ENCODE measurements at places on chromosomes 1 and 21.

DNA sequence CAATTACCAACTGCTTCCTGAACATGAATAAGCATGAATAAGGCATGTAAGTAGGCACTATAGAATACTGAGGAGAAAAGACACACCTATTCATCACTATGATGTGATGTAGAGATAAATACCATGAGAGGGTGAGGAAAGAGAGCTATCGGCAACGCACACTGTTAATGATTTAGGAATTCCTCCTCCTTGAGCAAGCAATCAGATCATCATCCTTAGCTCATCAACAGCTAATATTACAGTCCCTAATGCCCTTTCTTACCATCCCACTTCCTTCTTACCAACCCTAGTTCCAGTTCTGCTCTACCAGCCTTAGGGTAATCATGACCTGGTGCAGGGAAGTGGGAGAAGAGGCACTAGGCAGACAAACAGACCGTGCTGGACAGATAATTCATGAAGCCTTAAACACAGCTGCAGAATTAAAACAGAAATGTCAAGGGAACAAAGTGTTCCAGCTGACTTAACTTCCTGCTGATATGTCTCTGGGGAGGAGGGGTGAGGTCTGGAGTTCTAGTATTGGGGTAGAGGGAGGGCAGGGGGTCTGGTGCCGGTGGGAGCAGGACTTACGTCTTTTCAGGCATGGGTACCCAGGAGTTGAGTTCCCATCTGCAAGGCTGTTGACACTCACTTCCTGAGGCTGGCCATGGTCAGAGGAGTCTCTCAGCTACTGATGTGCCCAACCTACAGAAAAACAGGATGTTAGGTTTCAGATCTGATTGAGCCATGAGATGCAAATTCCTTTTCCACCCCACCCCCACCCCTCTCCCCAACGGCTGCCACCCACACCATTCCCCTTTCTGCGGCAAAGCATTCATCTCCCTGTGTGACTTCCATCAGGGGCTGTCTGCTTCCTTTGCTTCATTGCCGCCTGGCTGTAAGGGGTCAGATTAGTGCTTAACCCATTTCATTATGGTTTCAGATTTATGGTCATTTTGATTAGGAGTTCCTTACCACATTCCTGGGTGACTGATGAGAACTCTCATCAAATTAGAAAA lies 12.6 kb upstream of the RCSD1 start:
- no peak for DNase-seq

- DNase-seq: no peak
Measured at GRCh38 chr21:33852485-33852884, 63.1 kb downstream of the ATP5PO start.

DNA sequence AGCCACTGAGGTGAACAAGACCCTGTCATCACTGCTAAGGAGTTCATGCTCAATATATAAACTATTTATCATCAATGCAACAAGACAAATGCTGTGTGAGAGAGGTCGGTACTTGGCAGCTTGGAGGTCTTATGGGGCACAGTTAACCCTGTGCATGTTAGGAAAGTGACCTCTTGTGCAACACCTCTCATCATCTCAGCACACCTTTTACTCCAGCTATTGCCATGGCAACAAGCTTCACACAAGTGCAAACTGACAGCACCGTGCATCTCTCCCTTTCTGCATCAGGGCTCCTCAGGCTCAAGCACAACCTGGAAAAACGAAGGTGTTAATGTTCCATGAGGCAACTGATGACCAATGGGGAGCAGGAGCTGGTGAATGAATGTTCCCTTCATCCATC lies 14.7 kb upstream of the MYSM1 start:
- no peak for DNase-seq

DNA sequence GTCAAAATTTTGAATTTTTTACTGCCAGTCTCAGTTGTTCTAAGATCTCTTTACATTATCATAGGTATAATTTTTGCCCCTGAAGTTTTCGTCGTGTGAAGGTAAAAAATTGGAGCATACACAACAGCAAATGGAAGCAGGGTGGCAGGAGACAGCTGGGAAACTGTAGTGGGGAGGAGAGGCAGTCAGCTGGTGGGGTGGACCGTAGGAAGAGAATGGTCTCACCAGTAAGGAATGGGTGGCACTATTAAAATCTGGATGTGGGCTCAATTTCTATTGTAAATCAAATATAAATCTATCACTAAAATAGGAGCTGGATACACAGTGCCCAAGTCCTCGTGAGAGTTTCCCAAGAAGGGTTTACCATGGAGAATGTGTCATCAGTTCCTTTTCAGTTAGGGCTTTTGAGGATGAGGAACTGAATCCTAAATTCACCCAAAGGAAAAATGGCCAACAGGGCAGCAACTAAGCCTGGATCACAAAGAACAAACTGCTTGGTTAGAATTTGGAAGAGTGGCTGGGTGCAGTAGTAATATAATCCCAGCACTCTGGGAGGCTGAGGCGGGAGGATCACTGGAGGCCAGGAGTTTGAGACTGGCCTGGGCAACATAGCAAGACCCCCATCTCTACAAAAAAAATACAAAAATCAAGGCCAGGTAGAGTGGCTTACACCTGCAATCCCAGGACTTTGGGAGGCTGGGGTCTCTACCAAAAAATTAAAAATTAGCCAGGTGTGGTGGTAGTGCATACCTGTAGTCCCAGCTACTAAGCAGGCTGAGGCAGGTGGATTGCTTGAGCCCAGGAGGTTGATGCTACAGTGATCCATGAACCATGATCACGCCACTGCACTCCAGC lies 10.5 kb upstream of the IRF2BP2 start:
- no peak for DNase-seq

DNA sequence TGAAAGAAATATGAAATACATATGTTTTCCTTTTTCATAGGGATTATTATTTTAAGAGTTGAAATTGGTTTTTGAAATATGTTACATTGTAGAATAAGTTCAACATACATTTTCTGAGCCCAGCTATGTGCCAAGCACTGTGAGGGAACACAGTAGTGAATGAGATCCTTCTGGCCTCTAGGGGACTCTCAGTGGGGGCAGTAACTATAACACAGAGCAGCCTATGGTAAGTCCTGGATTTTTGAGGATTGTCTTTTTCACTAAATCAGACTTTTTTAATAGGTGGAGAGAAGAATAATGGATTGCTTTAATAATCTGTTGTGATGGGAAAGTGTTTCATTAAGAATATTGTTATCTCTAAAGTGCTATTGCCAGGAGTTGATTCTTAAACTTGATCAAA lies 2.4 kb downstream of the DNAJC6 start:
- DNase-seq: no peak

DNA sequence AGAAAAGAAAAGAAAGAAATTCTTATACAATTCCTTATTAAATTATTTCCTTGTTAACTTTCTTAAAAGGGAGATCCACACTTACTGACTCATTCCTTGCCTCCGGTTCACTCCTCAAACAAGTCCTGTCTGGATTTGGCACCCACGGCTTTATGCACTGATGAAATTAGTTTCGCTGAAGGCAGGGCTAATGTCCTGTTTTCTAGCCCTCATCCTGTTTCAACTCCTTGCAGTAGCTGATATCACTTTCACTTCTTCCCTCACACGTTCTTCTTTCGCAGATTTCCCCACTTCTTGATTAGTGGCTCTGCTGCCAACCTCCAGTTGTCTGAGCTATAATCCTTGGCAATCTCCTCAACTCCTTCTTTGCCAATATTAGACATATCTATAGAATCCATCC lies 215.2 kb downstream of the URB2 start:
- no peak for DNase-seq

- DNase-seq: no peak
Measured at GRCh38 chr1:183490932-183491331, 18.6 kb downstream of the SMG7 start.

DNA sequence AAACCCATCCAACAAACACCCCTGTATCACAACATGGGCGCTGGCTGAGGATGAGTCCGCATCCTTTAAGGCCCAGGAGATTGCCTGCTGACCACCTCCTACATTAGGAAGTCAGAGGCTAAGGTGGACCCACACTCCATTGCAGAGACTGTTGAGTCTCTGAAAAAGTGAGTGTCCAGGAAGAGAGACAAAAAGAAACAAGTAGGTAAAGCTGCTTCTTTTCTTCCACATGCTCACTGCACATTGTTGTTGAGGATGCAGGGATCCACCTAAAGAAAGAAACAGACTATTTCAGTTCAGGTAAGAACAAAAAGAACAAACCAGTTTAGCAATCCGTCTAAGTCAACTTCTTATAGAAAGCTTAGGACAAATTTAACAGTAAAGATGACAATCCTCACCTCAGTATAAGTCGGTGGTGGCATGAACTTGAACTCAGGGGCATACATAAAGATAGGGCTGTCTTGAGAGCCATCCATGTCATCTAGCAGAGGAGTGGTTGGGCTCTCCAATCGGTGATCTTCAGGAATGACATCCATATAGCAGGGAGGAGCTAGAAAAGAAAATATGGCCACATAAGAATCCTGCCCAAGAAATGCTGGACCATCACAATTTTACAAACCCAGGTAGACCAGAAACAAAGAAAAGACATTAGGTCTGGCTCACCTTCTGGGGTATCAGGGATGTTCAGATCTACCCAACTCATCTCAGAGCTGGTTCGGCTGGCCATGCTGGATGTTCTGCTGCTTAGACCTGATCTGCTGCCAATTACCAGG lies 2.6 kb downstream of the TXNIP start:
- DNase-seq: no peak

GRCh38 chr1:186474208-186474607 lies 13.3 kb upstream of the PDC start:
- DNase-seq: no peak

DNA sequence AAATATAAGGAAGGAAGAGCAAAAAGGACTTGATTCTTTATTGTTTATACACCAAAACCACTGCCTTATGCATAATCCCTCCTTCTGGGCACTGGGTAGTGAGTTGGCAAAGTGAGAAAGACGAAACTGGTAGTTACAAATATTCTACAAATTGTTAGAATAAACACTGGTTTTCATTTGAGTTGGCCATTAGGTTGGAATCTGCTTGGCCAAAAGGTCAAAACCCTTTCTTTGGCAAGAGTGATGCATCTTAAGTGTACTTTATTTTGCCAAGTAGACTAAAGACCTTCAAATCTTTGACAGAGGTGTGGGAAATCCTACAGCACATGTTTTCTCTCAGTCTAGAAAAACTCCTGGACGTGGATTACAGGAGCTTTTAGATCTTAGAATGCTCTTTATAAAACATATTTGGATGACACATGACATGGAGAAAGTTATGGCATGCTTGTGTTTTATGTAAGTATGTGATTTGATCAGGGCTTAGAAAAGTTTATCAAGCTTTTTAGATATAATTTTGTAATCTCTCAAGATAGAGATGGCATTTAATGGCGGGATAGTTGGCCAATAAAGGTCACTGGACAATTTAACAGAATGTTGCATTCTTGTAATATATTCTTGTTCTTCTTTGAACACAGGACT lies 120.9 kb downstream of the ROR1 start:
- DNase-seq: no peak

- DNase-seq: no peak
Measured at GRCh38 chr1:20195462-20195780, 9.1 kb upstream of the PLA2G2C start.

GRCh38 chr1:168167806-168168205 lies 11.0 kb upstream of the TIPRL start:
- DNase-seq: no peak

DNA sequence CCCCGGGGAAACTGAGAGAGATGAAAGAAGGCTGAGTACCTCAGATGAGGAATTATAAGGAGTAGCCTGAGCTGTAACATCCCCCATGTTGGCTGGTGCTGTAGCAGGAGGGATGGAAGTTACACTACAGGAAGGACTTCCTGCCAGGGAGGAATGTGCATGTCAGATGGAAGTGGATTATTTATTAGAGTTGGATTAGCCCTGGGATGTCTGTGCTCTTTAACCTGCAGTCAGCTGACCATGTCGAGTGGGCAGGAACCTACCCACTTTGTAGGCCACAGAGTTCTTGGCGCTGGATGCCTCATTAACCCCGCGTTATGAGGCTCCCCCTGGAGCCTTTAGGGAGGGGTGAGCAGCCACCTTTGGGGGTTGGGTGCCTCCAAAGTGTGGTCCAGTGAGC lies 757 bp upstream of the SEMA4A start:
- no peak for DNase-seq

- no peak for DNase-seq
Measured at GRCh38 chr1:164725401-164725800, 166.4 kb downstream of the PBX1 start.

DNA sequence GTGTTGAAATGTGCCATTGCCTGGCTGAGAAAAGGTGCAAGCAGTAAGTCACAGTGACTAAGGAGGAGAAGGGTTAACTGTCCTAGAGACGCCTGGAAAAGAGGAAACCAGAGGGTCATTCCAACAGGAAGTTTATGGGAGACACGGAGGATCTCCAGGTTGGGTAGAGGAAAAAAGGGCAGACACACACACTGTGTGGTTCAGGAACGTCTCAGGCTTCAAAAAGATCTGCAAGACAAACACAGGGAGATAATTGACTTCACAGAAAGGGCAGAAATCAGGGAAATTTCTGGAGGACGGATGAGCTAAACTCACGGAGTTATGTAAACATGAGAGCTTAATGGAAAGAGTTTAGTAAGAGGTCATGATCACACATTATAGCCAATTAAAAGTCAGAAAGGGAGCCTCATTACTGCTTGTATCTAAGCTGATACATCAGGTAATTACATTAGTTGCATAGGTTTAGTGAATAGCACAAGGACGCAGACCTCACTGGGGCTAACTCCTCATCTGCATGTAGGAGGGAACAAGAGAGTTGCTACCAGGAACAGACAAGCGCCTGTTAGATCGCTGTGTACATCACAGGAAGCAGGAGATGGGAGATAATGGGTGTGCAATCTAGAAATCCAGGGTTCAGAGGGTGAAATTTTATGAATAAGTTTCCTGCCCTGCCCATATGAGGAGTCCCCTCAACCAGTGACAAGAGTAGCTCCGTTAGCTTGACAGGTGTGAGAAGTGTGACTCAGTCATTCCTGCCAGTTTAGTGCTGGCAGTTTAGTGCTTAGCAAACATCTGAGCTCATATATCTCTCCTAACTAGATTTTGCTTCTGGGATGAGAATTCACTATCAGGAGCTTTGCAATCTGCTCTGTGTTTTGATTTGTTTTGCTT lies 96.6 kb upstream of the TNR start:
- DNase-seq: no peak

Measured in amniotic stem cell (primary cell).